Bronchus fibroblast of lung (primary cell): ENCODE measurements at places on chromosomes 5 and 9. TPM values are rescaled to one million over a fixed set of nuclear protein-coding genes. Genes with fewer than 3 reads are reported as not detected.

FKTN gene
- total RNA-seq, result 16.4 and 49.6 TPM in 2 replicates

CYFIP2 gene
- total RNA-seq, result 6.7 and 10.3 TPM in 2 replicates

HTR4 gene
- not detected in 2 replicates for total RNA-seq

SOHLH1 gene
- not detected in 2 replicates for total RNA-seq

ZNF462 gene
- total RNA-seq, result 5.7 and 6.8 TPM in 2 replicates

IL9 gene
- total RNA-seq, result not detected in 2 replicates

AJM1 gene
- total RNA-seq, result 0.45 and 1.3 TPM in 2 replicates

FAM151B gene
- total RNA-seq, result 1.2 and 3.1 TPM in 2 replicates

FCN2 gene
- not detected in 2 replicates for total RNA-seq

STRBP gene
- 2.4 and 3.4 TPM in 2 replicates for total RNA-seq

TYRP1 gene
- not detected in 2 replicates for total RNA-seq

PCDHB5 gene
- total RNA-seq, result 0.84 and 0.89 TPM in 2 replicates

CNTFR gene
- total RNA-seq, result not detected in 2 replicates

ESM1 gene
- total RNA-seq, result 1.0 and 2.5 TPM in 2 replicates

STC2 gene
- 78.9 and 86.2 TPM in 2 replicates for total RNA-seq

TRPM3 gene
- under 0.01 TPM in 1 of 2 replicates, not detected in the other for total RNA-seq

GPR151 gene
- total RNA-seq, result not detected in 2 replicates
